Dermis lymphatic vessel endothelial cell (primary cell): ENCODE measurements at places on chromosomes 11 and 22. TPM values are rescaled to one million over a fixed set of nuclear protein-coding genes. Genes with fewer than 3 reads are reported as not detected.

Gene SH3BP1
- 0.54 and 1.4 TPM in 2 replicates for total RNA-seq

Gene OR51E2
- total RNA-seq, result not detected in 2 replicates

Gene MMP12
- not detected in 2 replicates for total RNA-seq

Gene SOX6
- total RNA-seq, result under 0.01 TPM in 2 replicates

Gene SLC5A1
- total RNA-seq, result 0.09 and 0.33 TPM in 2 replicates

Gene POU2AF2
- not detected in 2 replicates for total RNA-seq
